Right renal pelvis (tissue), 4 donors: ENCODE measurements at places on chromosomes 13 and 19.

GRCh38 chr19:10712045-10712444 lies 5.8 kb upstream of the DNM2 start:
- DNase-seq = no peak

GRCh38 chr19:10805065-10805757 lies 30.8 kb downstream of the TMED1 start:
- DNase-seq = no peak

GRCh38 chr13:50167967-50168366 lies 152.7 kb downstream of the KCNRG start:
- no peak for DNase-seq

- no peak for DNase-seq
Observed at GRCh38 chr19:38638461-38638860, 9.0 kb upstream of the ACTN4 start.

DNA sequence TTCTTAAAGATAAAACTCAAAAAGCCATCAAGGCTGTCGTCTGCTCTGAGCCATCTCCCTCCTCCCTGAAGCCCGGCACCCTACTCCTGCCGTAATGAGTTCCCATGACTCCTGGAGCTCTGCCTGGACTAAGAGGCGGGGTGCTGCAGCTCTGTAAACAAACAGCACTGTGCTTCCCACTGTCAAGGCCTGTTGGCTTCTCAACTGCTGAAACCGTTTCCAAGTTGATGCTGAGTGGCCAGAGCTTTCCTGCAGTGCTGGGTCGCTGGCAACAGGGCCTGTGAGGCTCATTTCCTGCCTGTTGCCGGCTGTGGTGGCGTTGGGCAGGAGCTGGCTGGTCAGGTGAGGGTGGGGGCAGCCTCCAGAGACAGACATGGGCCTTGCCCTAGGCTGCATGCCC lies 26.7 kb upstream of the ISYNA1 start:
- no peak for DNase-seq

- DNase-seq = no peak
Observed at GRCh38 chr19:45304141-45304926, 18.3 kb downstream of the CKM start.

DNA sequence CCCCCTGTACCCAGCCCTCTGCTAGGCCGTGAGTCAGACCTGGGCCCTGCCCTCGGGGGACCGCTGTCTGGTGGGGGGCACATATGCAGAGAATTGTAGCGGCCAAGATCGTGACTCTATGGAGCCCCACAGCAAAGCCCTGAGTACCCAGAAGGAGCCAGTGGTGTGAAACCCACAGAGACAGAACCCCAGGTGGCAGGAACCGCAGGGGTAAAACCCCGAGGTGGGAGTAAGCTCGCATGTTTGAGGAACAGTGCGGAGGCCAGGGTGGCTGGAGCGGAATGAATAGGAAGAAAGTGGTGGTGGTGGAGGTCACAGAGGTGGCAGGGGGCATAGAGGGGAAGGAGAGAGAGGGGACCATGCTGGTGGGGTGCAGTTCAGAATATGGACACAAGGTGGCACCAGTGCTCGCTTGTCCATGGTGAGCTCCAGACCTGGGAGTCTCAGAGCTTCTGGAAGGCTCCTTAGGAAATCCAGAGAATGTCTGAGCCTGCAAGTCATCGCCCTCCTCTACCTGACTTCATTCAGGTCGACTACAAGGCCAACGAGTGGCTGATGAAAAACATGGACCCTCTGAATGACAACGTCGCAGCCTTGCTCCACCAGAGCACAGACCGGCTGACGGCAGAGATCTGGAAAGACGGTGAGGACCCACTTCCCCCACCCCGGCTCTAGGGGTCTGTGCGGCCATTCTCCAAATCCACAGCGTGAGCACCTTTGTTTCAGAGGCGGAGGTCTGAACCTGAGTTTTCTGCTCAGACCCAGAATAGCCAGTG lies 48.9 kb downstream of the MYH14 start:
- no peak for DNase-seq

DNA sequence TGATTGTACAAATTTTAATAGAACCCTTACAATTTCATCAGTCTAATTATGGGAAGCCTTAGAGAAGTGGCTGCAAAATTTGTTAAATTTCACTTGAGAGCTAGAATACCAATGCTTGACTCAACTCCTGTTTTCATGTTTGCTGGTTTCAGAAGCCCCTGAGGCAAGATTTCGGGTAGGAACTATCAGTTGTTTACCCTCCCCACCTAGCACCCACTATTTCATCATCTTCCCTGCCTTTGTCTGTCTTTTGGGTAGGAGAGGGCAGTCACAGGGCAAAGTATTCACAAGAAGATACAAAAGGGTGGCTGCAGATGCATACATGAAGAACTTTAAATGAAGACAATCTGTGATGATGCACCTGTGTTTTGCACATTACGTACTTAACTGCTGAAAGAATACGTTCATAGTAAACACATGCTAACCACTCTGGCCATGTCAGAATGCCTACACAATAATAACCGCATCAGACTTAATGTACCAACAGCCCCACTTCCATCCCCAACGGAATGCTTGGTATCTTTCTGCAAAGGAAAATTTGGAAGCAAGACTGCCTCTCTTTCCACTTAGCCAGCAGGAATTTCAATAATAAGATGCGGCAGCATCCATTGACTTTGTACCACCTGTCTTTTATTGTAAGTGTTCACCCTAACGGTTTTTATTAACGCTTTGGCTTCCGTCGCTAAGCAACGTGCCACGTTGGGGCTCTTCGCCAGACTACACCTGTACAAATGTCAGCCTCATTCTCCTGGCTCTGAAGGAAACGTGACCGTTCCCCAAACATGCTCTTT lies 30.4 kb downstream of the TPT1 start:
- DNase-seq = no peak

- peak; percentile 8 for DNase-seq
Observed at GRCh38 chr13:22757530-22758120, 423.2 kb upstream of the SGCG start.

GRCh38 chr13:30880151-30880855 lies 25.8 kb upstream of the MEDAG start:
- no peak for DNase-seq

- DNase-seq = no peak
Observed at GRCh38 chr13:79866436-79866835, 385.5 kb downstream of the NDFIP2 start.

DNA sequence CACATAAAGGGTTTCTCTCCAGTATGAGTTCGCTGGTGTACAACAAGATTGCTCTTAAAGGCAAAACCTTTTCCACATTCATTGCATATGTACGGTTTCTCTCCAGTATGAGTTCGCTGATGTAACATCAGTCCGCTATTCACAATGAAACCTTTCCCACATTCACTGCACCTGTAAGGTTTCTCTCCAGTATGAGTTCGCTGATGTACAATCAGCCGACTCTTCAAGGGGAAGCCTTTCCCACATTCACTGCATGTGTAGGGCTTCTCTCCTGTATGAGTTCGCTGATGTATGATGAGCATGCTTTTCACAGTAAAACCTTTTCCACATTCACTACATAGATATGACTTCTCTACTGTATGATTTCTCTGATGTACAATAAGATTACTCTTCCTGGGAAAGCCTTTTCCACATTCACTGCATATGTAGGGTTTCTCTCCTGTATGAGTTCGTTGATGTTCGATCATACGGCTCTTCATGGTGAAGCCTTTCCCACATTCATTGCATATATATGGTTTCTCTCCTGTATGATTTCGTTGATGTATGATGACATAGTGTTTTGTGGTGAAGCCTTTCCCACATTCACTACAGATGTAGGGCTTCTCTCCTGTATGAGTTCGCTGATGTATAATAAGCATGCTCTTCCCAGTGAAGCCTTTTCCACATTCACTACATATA lies 6.0 kb upstream of the ZNF614 start:
- DNase-seq = no peak

GRCh38 chr13:50599927-50600326 lies 243.6 kb downstream of the DLEU7 start:
- no peak for DNase-seq

GRCh38 chr13:113216254-113217048 lies 7.0 kb downstream of the CUL4A start:
- no peak for DNase-seq

DNA sequence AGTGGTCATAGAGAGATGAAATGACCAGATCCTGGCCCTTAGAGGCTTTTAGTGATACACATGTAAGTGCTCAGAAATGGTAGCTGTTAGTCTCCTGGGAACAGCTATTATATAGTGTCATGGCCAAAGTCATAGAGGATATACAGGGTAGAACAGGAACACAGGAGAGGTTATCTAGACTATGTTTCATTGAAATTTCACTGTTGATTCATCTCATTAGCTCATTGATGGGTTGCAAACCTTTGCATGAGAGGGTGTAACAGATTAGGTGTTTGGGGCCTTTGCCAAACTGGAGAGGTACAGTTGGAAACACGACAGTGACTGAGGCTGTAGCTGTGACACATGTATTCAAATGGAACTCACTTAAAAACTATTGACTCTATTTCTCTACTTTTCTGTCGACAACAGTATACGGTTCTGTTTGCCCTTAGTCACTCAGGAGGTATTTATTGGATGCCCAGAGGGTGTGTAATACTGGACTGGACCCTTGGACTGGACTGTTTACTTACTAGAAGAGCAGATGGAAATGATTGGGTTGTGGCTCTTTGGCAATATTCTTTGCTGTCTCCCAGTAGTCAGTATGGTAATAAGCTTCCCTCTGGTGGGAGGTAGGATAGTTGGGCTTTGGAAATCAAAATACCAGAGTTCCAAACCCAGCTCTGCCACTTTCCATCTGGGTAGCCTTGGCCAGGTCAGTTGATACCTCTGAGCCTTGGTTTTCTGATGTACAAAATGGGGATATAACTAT lies 29.8 kb downstream of the ARHGAP35 start:
- no peak for DNase-seq
